Type B pancreatic cell (in vitro differentiated cells): ENCODE measurements at places on chromosomes 7 and 10. TPM values are rescaled to one million over a fixed set of nuclear protein-coding genes. Genes with fewer than 3 reads are reported as not detected.

DNA sequence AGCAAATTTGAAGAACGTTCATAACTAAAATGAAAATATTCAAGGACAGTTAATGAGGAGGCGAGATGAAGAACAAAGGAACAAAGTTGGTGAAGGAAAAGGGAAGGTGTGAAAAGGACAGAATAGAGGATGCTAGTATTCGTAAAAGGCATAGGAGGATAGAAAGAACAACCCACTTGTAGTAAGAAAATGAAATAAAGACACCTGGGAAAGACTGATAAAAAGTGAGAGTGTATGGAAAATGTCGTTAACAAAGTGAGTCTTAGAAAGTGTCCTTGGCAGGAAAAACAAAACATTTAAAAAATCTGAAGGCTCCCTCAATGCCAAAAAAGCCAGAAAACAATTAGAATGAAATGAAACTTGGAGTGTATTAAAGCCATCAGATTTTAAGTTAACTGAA is 29.6 kb upstream of the ZC3HAV1 start:
- no peaks in the 10 kb centered on the region for H3K4me1 ChIP-seq
- no peaks in the 10 kb centered on the region for H3K27me3 ChIP-seq
- no peak overlapping the region for H3K4me3 ChIP-seq

GRCh38 chr10:115558252-115558651 is 465.1 kb downstream of the ATRNL1 start:
- H3K4me1 ChIP-seq: no peaks in the 10 kb centered on the region
- no peaks in the 10 kb centered on the region for H3K27me3 ChIP-seq

GRCh38 chr10:64731016-64731415 is 1209.8 kb downstream of the REEP3 start:
- no peaks in the 10 kb centered on the region for H3K27me3 ChIP-seq
- H3K27ac ChIP-seq: no peak overlapping the region
- H3K4me3 ChIP-seq: no peak overlapping the region
- DNase-seq: no peak
- no peaks in the 10 kb centered on the region for H3K36me3 ChIP-seq

RASA4B gene
- total RNA-seq: 5.5 and 7.1 TPM in 2 replicates

- H3K4me3 ChIP-seq: no peak overlapping the region
- H3K36me3 ChIP-seq: peaks cover 3% of the 10 kb centered on the region
- no peak for DNase-seq
- H3K27me3 ChIP-seq: no peaks in the 10 kb centered on the region
Observed at GRCh38 chr10:129599160-129599559, 132.1 kb downstream of the MGMT start.

ANTXRL gene
- total RNA-seq: not detected in 2 replicates

DNA sequence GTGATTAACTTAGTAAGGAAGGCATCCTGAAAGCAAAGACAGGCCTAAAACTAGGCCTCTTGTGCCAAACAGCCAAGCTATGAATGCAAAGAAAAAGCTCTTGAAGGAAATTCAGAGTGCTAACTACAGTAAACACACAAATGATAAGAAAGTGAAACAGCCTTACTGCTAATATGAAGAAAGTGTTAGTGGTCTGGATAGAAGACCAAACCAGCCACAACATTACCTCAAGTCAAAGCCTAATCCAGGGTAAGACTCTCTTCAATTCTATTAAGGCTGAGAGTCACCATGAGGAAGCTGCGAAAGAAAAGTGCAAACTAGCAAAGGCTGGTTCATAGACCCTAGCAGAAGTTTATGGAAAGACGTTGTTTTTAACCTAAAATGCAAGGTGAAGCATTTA is 66.0 kb downstream of the IPMK start:
- H3K4me1 ChIP-seq: no peaks in the 10 kb centered on the region
- no peak overlapping the region for H3K4me3 ChIP-seq
- no peak for DNase-seq
- H3K27me3 ChIP-seq: no peaks in the 10 kb centered on the region
- no peak overlapping the region for H3K27ac ChIP-seq

- H3K4me3 ChIP-seq: no peak overlapping the region
- H3K27ac ChIP-seq: no peak overlapping the region
- DNase-seq: no peak
- H3K4me1 ChIP-seq: no peaks in the 10 kb centered on the region
- no peaks in the 10 kb centered on the region for H3K27me3 ChIP-seq
- H3K36me3 ChIP-seq: no peaks in the 10 kb centered on the region
Observed at GRCh38 chr7:34497153-34497777, 160.8 kb upstream of the NPSR1 start.

DNA sequence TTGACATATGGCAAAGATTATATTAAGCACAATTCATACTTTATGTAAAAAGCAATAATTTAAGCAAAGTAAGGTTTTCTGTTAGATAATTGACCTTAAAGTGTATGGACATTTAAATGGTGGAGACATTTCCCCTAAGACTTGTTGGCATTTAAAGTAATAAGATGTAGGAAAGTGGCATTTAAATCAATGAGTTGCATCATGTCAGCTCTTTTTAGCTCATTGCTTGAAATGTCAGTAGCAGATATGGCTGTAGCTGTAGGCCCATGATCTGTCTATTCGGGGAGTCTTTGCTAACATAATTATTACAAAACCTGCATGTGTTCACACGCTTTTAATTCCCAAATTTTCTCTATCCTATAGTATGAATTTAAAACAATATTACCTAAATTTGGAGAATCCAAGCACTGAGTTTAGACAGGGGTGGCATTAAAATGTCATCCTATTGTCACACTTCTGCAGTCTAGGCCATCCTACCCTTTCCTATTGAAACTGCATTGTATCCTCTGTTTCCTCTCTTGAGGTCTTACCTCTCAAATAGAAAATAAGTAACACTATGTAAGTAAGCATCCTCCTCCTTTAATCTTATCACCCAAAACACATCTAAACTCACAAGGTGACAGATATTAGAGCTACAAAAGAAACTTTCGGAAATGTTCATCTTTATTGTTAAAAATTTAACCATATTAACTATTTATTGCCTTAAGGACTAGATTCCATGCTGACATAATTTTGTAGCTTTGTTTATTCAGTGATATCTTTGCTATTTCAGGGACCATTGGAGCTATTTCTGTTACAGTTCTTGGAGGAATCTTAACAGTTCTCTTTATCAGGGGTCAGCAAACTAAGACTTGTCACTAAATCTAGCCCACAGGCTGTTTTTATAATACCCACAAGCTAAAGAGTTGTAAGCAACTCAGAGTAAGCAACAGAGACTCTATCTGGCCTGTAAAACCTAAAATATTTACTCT is 91.2 kb downstream of the LCOR start:
- no peaks in the 10 kb centered on the region for H3K27me3 ChIP-seq
- no peak for DNase-seq
- no peak overlapping the region for H3K4me3 ChIP-seq

GRCh38 chr10:7361316-7361715 is 49.5 kb downstream of the SFMBT2 start:
- H3K4me3 ChIP-seq: no peak overlapping the region
- peaks cover 46% of the 10 kb centered on the region for H3K36me3 ChIP-seq
- DNase-seq: no peak
- H3K27me3 ChIP-seq: peaks cover 51% of the 10 kb centered on the region
- H3K4me1 ChIP-seq: no peaks in the 10 kb centered on the region

SPDYE6 gene
- total RNA-seq: not detected in 2 replicates

GRCh38 chr10:104250371-104250770 is 4.3 kb upstream of the GSTO1 start:
- H3K27me3 ChIP-seq: peaks cover 4% of the 10 kb centered on the region
- H3K27ac ChIP-seq: no peak overlapping the region
- H3K4me3 ChIP-seq: no peak overlapping the region
- H3K36me3 ChIP-seq: no peaks in the 10 kb centered on the region
- peaks cover 22% of the 10 kb centered on the region for H3K4me1 ChIP-seq

GRCh38 chr10:29119374-29119773 is 169.5 kb upstream of the LYZL1 start:
- DNase-seq: no peak
- H3K4me3 ChIP-seq: no peak overlapping the region
- H3K36me3 ChIP-seq: peaks cover 3% of the 10 kb centered on the region

ITPRIP gene
- 8.5 and 19.9 TPM in 2 replicates for total RNA-seq

DNA sequence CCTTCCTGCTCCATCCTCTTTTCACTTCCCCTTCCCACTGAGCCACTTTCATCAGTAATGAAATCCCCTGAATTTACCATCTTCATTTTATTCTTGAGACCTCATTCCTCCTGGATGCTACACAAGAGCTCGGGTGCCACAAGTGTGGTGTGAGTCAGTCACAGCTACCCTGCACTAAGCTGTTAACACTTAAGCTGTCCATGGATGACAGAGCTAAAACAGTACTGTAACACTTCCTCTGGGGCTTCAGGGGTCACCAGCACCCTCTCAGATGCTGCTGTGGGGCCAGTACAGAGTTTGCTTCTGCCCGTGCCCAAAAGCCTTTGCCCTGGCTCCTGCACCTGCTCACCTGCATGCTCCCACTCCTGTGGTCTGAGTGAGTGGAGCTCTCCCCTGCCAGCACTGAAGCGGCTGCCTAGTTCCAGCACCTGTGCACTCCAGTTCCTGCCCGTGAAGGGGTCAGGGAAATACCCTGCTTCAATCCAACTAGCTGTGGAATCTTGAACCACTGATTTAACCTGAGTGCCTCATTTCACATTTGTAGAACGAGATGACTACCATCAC is 71.9 kb downstream of the POT1 start:
- peaks cover 6% of the 10 kb centered on the region for H3K36me3 ChIP-seq
- DNase-seq: no peak
- H3K27ac ChIP-seq: no peak overlapping the region
- H3K4me3 ChIP-seq: no peak overlapping the region

GRCh38 chr7:131723926-131724325 is 167.5 kb upstream of the PODXL start:
- peaks cover 36% of the 10 kb centered on the region for H3K27me3 ChIP-seq
- H3K27ac ChIP-seq: no peak overlapping the region
- H3K4me1 ChIP-seq: no peaks in the 10 kb centered on the region
- DNase-seq: peak; percentile 16
- no peak overlapping the region for H3K4me3 ChIP-seq

- H3K4me1 ChIP-seq: no peaks in the 10 kb centered on the region
- H3K36me3 ChIP-seq: no peaks in the 10 kb centered on the region
- no peak overlapping the region for H3K27ac ChIP-seq
- H3K4me3 ChIP-seq: no peak overlapping the region
- H3K27me3 ChIP-seq: no peaks in the 10 kb centered on the region
- DNase-seq: no peak
Observed at GRCh38 chr7:20534543-20534942, 80.9 kb upstream of the ABCB5 start.

FGFR2 gene
- 68.8 and 173 TPM in 2 replicates for total RNA-seq

TAS2R41 gene
- total RNA-seq: not detected in 2 replicates

GRCh38 chr10:101655570-101655969 is 39.4 kb downstream of the FBXW4 start:
- no peaks in the 10 kb centered on the region for H3K27me3 ChIP-seq
- no peak overlapping the region for H3K4me3 ChIP-seq
- H3K4me1 ChIP-seq: no peaks in the 10 kb centered on the region
- no peak for DNase-seq

DNA sequence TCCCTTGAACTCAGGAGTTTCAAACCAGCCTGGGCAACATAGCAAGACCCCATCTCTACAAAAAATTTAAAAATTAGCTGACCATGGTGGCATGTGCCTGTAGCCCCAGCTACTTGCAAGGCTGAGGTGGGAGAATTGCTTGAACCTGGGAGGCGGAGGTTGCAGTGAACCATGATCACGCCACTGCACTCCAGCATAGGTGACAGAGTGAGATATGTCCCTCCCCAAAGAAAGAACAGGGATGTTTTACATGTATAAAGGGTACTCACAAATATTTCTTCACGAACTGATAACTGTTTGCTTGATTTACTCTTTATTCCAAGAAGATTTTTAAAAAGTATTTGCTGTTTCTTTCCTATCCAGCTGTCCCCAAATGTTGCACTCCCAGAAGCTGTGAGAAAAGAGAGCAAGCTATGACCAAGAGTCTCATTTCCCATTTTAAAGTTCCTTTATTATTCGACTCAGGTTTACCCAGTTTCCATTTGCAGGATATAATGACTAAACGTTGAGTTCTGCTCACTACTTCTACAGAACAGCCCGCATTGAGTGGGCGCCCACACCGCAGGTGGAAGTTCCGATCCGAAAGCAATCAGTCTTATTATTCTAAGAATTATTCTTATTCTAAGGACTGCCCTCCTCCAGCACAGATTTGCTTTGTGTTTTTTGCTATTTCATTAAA is 90.7 kb downstream of the APBB1IP start:
- H3K27me3 ChIP-seq: no peaks in the 10 kb centered on the region
- H3K4me3 ChIP-seq: no peak overlapping the region
- H3K27ac ChIP-seq: no peak overlapping the region
- H3K36me3 ChIP-seq: no peaks in the 10 kb centered on the region

- H3K27ac ChIP-seq: no peak overlapping the region
- DNase-seq: no peak
- peaks cover 19% of the 10 kb centered on the region for H3K4me1 ChIP-seq
- peaks cover 18% of the 10 kb centered on the region for H3K27me3 ChIP-seq
- no peak overlapping the region for H3K4me3 ChIP-seq
Observed at GRCh38 chr10:35848412-35848811, 206.3 kb upstream of the FZD8 start.

SLC26A5 gene
- not detected in 2 replicates for total RNA-seq

OR2A12 gene
- total RNA-seq: not detected in 2 replicates

DNA sequence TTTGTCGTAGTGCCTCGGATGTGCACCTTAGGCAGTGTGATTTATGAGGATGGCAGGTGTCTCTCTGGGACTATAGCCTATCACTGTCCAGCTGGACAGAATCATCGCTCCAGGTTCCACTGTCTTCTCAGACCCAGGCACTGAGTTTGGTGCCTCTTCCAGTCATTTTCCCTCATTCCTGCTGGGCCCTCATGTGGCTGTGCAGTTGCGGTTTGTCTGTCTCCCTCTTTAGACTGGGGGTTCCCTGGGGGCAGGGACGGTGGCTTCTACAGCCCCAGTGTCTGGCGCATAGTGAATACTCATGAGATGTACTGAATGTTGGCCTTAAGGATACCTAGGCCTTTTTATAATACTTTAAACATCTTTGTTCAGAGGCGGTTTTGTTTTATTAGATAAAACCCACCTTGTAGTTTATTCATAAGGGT is 28.9 kb downstream of the CCM2 start:
- no peak for DNase-seq
- no peak overlapping the region for H3K4me3 ChIP-seq
- no peaks in the 10 kb centered on the region for H3K27me3 ChIP-seq
- H3K36me3 ChIP-seq: peaks cover 22% of the 10 kb centered on the region

- H3K36me3 ChIP-seq: no peaks in the 10 kb centered on the region
- no peak for DNase-seq
- no peaks in the 10 kb centered on the region for H3K27me3 ChIP-seq
- H3K4me1 ChIP-seq: peaks cover 24% of the 10 kb centered on the region
- no peak overlapping the region for H3K27ac ChIP-seq
Observed at GRCh38 chr7:2510909-2511768, 8.4 kb upstream of the LFNG start.

AKR1C2 gene
- total RNA-seq: 87.5 and 289 TPM in 2 replicates

- no peak for DNase-seq
- no peak overlapping the region for H3K4me3 ChIP-seq
- H3K27ac ChIP-seq: no peak overlapping the region
Observed at GRCh38 chr10:11206676-11207559, 189.2 kb downstream of the CELF2 start.

ACBD7 gene
- total RNA-seq: 0.76 and 4.3 TPM in 2 replicates
